ENCODE measurements at places on chromosomes 2 and 18. TPM values are rescaled to one million over a fixed set of nuclear protein-coding genes. Genes with fewer than 3 reads are reported as not detected.

TET3 gene
- 2.5 TPM for total RNA-seq

ALKAL2 gene
- total RNA-seq, result 2.0 TPM

PSMD14 gene
- 195 TPM for total RNA-seq

GNAL gene
- 3.5 TPM for total RNA-seq

SULT1C2 gene
- total RNA-seq, result 42.8 TPM

PTPRM gene
- total RNA-seq, result 3.7 TPM

LCT gene
- not detected for total RNA-seq

EN1 gene
- total RNA-seq, result not detected

ALPI gene
- total RNA-seq, result not detected

MAPK4 gene
- not detected for total RNA-seq

KLF11 gene
- total RNA-seq, result 11.7 TPM

CD8B2 gene
- not detected for total RNA-seq

GNLY gene
- total RNA-seq, result not detected

LHCGR gene
- not detected for total RNA-seq

TACR1 gene
- not detected for total RNA-seq

TRABD2A gene
- total RNA-seq, result 0.34 TPM

CFAP65 gene
- not detected for total RNA-seq

TWSG1 gene
- 39.0 TPM for total RNA-seq

UBE2F gene
- total RNA-seq, result 36.6 TPM

HRH4 gene
- not detected for total RNA-seq

RMDN2 gene
- total RNA-seq, result 1.9 TPM

FBXO15 gene
- total RNA-seq, result 2.0 TPM

RUFY4 gene
- total RNA-seq, result not detected

SOCS6 gene
- total RNA-seq, result 7.8 TPM

BOLL gene
- total RNA-seq, result not detected

GPR35 gene
- total RNA-seq, result 1.5 TPM

RESP18 gene
- not detected for total RNA-seq

OR6B2 gene
- not detected for total RNA-seq

MAB21L4 gene
- not detected for total RNA-seq

CPO gene
- 1.2 TPM for total RNA-seq

KLHL41 gene
- not detected for total RNA-seq

PER2 gene
- total RNA-seq, result 1.0 TPM

LONRF2 gene
- 4.7 TPM for total RNA-seq

TRIM43 gene
- total RNA-seq, result not detected

TPGS2 gene
- 136 TPM for total RNA-seq

NXPH2 gene
- total RNA-seq, result 1.6 TPM

SCYGR4 gene
- not detected for total RNA-seq

CFC1 gene
- total RNA-seq, result not detected

ALK gene
- total RNA-seq, result not detected

CHST9 gene
- not detected for total RNA-seq

BCS1L gene
- 17.4 TPM for total RNA-seq

ATP5F1A gene
- total RNA-seq, result 199 TPM

GALNT5 gene
- 0.81 TPM for total RNA-seq

SCN3A gene
- total RNA-seq, result 0.24 TPM

All from Caki2 (cell line).